ENCODE measurements at places on chromosomes 4 and X.

DNA sequence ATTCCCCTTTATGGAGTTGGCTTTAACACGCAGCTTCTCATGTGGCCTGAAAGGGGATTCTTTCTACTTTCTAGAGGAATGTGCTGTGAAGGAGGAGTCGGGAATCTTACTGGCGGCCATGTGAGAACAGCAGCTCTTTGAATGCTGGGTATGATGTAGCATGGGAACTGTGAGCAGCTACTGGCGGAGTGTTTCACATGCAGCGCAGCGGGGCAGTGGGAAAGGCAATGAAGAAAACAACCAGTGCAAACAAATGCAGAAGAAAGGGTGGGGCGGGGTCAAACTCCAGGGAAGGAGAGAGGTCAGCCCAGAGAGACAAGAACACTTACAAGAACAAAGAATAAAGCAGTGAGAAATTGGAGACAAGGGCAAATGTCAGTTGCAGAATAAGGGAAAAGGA lies 363.8 kb upstream of the FTHL17 start:
- DNase-seq: no peak

- no peak for DNase-seq
Observed at GRCh38 chrX:20066968-20067708, 49.6 kb downstream of the MAP7D2 start.

- no peak for DNase-seq
Observed at GRCh38 chrX:40471965-40472648, 108.7 kb upstream of the ATP6AP2 start.

- peak; percentile 17 for DNase-seq
Observed at GRCh38 chr4:163544407-163545038, 50.0 kb downstream of the TMA16 start.

- DNase-seq: no peak
Observed at GRCh38 chrX:134679221-134679620, 20.9 kb upstream of the PLAC1 start.

- no peak for DNase-seq
Observed at GRCh38 chrX:116142976-116143375, 27.6 kb upstream of the AGTR2 start.

GRCh38 chrX:13201605-13202219 lies 118.1 kb downstream of the ATXN3L start:
- DNase-seq: no peak

DNA sequence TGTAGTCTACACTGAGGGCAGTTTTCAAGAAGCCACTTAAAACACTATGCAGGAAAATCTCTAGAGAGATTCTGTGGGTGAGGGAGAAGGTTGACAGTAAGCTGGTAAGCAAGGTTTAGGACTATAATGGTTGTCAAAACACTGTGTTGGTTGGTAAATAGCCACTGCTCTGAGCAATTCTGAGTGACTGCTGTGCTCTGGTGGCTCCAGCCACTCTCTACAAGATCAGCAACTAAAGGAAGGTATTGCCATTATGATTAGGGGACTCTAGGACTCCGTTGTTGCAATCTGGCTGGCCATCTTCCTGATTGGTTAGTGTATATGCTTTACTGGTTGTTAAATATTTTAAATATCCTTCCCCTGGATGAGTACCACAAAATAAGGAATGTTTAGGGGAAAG lies 5.5 kb upstream of the FAM47E start:
- DNase-seq: no peak

DNA sequence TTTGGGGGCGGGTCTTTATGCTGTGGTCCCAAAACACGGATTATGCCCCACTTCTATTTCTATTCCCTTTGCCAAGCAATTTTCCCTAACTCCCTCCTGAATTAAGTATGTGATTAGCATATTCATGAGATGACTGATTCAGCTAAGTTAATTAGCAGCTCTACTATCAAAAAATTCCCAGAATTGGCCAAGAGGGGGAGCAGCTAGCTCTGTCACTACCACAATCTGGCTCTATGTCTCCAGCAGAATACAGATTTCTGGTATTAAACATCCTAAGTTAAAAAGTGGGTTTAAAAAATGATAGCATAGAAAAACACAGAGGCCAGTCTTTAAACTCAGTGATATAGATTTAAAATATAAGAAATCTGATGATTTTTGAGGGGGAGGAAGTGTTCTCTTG lies 80.3 kb downstream of the GPC4 start:
- no peak for DNase-seq

GRCh38 chr4:141294306-141294705 lies 73.6 kb downstream of the ZNF330 start:
- DNase-seq: no peak

DNA sequence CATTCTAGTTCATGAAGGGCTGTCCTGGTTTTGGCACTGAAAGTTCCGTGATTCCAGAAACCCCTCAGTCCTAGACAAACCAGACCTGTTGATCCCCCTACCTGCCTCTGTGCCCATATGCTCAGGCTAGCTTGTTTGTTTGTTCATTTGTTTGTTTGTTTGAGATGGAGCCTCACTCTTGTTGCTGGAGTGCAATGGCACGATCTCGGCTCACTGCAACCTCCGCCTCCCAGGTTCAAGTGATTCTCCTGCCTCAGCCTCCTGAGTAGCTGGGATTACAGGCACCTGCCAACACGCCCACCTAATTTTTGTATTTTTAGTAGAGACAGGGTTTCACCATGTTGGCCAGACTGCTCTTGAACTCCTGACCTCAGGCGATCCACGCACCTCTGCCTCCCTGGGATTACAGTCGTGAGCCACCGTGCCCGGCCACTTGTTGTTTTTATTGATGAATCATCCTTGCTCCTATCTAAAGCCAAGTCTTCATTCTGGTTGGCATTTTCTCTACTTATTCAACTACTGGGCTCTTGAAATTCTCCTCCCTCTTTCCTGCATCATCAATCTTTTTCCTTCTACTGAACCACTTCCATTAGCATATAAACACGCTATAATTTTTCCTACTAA lies 86.3 kb upstream of the BMP2K start:
- DNase-seq: no peak

DNA sequence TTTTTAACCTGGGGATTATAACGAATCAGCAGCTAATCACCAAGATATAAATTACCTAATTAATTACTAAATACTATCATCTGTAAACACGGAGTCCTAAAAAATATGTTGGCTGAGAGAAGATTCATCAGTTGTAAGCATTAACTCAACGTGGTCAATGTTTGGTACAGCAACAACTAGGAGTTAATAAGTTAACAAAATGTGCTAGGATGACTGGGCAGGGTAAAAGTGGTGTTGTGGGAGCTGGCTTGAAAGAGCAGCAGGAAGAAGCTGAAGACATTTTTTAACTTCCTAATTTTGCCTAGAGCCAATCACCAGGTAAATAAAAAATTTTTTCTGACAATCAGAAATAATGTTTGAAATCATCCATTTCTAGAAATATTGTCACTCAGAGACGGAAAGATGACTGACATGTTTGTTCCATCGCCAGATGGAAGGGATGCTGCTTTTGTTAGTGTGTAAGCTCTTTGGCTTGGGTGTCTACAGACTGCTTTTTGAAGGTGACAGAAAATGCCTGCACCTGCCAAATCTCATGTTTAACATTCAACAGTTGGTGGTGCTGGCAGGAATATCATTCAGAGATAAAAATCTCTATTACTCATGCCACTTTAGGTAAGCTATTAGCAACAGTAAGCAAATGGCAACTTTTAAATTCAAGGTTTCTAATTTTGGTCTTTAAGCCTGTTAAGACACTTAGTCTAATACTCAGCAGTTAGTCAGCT lies 1126.9 kb downstream of the STPG2 start:
- DNase-seq: no peak

- no peak for DNase-seq
Observed at GRCh38 chr4:136831553-136831952, 700.7 kb downstream of the PCDH18 start.

GRCh38 chr4:110867981-110868720 lies 245.3 kb upstream of the PITX2 start:
- no peak for DNase-seq

DNA sequence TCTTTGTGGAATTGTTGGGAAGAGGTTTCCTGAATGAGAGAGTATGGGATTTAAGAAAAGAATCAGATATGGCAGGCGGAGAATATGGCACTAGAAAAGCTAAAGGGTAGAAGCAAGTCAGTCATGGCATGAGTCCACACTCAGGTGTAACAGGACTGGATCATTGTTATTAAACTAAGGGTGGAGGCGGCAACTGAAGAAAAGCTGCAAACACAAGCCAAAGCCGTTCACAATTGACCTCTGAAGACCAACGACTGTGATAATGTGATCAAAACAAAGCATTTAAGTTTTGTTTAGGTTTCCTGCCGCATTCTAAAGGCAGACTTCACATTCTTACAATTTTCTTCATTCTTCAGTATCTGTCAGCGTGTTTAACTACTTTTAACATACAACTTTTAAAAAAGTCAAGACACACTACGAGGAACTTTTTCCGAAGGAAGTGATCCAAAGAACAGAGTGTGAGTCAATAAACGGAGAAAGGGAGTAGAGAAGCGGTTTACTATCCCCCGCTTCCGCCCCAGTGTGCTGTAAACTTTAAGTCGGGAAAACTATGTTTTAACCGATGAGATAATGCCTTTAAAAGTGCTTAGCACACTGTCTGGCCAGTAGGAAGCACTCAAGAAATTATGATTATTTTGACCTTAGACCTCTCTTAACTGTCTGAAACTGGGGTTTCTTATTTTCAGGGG lies 909 bp upstream of the SLAIN2 start:
- DNase-seq: no peak

DNA sequence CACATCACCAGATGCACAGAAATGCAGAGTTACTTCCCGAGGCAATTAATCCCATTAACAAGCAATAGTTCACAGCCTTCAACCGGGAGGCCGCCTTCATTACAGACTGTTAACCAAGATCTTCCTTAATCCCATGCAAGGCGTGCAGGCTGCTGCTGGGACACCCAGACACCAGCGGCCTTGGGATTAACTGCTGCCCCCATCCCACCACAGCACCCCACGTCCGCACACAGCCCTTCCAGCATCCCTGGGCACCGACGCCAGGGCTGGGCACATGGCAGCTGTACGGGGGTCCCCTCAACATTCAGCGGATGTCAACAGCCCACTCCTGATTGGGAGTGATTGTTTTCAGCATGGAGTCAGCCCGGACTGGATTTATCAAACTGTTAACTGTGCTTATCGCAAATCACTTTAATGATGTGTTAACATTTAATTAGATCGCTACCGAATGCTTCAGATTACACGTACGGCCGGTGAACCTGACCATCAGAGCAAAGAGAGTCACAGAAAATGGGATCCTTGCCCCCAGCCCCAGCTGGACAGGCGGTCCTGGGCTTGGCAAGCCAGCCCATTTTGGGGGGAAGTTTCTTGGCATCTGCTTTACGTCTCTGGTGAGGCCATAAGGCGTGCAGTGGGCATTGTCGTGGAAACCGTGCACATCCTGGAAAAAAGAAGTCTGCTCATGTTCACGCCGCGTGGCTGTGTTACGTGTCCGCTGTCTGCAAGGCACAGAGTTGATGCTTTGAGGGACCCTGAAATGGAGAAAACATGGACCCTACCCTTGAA lies 126.4 kb downstream of the HMX1 start:
- DNase-seq: no peak

- no peak for DNase-seq
Observed at GRCh38 chr4:150816491-150816890, 198.6 kb downstream of the LRBA start.

DNA sequence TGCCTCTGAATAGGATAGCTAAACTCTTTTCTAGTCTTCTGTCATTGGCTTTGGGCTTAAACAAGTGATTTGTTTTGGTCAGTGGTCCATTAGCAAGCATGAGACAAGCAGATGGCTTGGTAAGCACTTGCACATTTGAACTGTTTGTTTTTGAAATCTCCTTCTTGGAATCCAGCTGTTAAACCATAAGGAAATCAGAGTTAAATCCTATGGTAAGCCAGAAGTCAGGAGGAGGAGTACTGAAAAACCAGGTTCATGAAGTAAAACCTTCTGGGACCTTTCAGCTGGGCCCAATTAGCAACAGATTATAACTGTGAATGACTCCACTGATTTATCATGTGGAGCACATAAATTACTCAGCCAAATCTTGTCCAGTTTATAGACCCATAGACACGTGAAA lies 1042.5 kb upstream of the PABPC4L start:
- DNase-seq: no peak

DNA sequence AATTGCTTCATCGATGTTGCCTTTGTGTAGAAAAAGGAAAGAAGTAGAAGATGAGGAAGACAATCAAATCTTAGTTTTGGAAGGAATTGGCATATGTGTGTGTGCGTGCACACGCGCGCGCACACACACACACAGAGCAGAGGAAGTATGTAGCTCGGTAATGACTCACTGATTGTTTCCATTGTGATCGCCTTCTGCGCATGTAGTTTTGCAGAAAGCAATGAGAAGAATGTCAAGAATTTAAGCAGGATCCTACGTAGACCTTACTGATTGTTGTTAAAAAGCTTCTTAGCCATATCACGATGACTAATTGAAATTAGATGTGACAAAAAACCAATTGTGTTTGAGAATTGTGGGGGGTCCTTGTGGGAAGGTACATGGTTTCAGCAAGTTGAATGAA lies 12.8 kb upstream of the LIMCH1 start:
- DNase-seq: no peak

DNA sequence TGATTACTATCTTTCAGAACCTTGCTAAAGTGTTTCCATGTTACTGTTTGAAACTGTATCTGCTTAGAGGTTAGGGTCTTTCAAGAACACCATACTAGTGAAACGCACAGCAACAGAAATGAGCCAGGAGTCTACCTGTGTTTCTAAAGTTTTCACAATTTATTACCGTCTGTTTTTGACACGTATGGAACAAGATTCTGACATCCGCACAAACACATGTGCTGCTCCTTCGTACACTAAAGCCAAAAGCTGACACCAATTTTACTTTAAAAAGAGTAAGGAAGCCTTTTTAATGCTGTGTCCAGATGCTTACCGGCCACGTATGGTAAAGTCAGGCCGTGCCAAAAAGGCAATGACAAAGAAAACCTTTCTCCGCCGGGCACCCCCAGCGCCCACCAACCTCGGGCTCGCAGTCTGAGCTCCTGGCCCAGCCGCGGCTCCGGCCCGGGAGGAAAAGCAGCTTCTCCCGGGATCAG lies 532 bp downstream of the RPS4X start:
- DNase-seq: no peak

DNA sequence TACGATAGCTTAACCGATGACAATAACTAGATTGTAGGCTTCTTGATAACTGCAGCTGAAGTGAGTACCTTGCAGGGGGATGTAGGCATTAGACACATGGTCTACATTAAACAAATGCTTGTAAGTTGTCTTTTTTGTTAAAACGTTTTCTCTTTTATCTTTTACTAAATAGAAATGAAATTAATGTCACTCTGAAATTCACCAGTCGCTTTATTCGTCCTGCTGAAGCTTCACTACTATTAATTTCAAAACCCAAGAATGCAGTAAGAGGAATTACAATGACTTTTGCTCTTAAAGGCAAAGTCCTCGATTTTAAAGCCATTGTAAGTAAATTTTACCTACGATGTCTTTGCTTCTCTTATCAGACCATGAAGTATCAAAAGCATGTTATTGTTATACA lies 239.7 kb downstream of the CFAP47 start:
- no peak for DNase-seq
